Activated naive CD8-positive, alpha-beta T cell treated with anti-CD3 and anti-CD28 coated beads, Interleukin-2, amount 10 ng/mL, durations not matched to agents 7 days and 5 days (primary cell): ENCODE measurements at places on chromosomes 12 and 14. TPM values are rescaled to one million over a fixed set of nuclear protein-coding genes. Genes with fewer than 3 reads are reported as not detected.

DNA sequence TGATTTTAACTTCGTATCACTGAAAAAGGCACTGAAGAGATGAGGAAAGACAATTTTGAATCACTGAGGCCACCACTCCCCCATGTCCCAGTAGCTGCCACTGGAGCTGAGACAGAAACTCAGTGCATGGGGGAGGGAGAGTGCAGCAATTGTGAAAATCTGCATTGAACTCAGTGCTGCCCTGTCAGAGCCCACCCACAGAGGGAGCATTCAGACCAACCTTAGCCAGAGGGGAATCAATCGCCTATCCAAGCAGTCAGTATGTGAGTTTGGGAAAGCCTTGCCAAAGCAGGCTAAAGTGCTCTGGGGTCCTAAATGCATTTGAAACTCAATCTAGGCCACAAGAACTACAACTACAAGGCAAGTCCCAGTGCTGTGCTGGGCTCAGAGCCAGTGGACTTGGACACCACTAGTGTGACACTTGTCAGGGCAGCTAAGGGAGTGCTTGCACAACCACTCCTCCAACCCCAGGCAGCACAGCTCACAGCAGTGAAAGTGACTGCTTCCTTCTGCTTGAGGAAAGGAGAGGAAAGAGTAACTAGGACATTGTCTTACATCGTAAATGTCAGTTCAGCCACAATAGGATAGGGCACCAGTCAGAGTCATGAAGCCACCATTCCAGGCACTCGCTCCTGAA lies 13.3 kb downstream of the RNASE3 start:
- DNase-seq = no peak

DNA sequence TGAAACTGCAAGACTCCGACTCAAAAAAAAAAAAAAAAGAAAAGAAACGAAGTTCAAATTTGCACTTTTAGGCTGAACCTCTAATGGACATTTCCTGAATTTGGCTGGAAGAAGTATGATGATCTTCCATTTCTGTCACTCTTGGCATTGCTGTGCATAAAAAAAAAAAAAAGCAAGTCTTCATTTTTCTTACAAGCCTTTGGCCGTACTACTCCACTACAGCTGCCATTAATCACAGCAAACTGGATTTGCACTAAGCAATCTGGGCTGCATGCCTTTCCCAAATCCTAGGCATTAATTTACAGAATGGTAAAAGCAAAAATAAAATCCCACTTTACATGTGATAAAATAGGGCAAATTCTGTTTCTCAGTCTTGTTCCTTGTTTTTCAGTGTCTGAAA lies 7.1 kb downstream of the CSRP2 start:
- DNase-seq = no peak

DNA sequence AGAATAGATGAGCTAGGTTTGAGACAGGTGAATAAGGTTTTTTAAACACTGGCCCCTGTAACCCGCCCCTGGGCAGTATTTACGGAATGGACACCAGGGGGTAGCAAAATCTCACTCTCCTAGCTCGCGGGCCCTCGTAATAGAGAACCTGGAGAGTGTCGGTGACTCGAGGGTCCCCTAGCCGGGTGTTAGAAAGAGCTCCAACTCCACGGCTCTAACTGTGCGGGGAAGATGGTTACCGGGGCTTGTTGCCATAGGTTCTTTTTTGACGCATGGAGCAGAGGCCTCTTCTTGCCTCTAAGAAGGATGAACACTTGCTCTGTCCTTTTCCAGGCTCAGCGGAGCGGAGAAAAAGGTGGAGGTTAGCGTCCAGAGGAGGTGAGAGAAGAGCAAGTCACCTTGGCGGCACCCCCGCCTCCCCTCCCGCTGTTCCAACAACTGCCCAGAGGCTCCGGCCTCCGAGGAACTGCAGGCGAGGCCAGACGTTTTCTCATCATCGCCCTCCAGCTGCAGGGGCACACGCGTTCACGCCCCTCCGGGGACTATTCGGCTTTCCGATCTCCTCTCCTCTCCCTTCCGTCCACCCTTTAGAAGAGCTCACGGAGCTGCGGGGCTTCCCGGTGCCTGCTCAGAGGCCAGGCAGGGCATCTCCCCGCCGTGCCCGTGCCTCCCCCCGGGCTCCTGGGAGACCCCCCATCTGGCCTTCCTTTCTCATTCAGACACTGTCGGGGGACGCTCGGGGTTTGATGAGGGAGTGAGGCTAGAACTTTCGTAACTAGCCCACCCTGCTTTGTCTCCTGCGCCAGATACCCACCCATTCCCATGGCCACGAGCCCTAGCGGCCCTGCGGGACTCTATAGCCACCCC lies 1.4 kb upstream of the ARHGEF40 start:
- DNase-seq = peak; percentile 45

DNA sequence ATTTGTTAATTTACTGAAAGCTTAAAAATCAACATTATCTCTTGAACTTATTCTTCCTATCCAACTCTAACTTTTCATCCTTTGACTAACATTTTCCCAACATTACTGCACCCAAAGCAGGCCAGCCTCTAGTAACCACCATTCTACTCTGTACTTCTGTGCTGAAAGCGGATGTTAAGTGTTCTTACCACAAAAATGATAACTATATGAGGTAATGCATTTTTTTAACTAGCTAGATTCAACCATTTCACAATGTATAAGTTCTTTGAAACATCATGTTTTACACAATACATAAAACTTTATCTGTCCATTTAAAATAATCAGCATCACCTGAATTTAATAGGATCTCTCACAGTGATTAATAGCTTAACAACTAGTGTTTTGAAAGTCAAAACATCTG lies 468.5 kb upstream of the MGAT4C start:
- no peak for DNase-seq

DNA sequence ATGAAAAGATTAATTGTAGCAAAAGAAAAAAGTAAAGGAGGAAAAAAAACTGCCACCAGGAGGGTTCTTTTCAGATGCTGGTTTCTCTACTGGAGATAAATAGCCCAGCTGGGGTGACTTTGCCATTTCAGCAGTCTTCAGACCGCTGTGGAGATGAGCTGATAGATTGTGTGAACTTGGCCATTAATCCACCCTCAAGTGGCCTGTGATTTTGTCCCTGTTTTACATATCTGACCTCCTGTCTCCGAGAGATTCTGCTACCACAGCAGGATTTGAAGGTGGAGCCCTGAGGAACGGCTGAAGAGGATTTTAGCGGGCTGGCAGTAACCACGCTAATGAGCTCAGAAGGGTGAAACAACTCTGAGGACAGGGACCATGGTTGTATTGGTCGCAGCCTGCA lies 72.7 kb downstream of the WSCD2 start:
- DNase-seq = no peak

DNA sequence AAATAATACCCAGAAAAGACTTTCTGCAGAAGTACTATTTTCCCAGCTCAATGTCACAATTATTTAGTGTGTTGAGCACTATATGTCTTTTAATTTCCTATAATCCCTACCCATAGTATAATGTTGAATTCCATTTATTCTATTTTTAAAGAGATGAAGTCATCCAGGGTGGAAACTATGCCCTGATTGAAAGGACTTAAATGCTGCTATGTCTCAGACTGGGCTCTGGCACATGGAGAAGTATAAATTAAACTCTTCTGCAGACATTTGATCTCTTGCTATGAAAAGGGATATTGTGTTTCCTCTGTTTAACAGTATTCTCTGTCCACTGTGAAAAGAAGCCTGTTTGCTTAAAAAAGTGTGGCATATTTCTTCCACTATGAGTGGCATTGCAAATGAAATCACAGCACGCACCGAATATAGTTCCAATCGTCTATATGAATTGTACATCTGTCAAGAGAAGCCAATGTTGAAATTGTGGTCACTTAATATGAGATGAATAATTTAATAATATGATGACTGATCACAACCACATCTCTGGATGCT lies 192.3 kb downstream of the BCAT1 start:
- DNase-seq = no peak

GRCh38 chr12:57811028-57811755 lies 7.3 kb downstream of the AVIL start:
- DNase-seq = no peak

- no peak for DNase-seq
Measured at GRCh38 chr12:49783917-49784676, 42.7 kb downstream of the TMBIM6 start.

- DNase-seq = no peak
Measured at GRCh38 chr12:26286186-26286585, 90.8 kb downstream of the SSPN start.

DNA sequence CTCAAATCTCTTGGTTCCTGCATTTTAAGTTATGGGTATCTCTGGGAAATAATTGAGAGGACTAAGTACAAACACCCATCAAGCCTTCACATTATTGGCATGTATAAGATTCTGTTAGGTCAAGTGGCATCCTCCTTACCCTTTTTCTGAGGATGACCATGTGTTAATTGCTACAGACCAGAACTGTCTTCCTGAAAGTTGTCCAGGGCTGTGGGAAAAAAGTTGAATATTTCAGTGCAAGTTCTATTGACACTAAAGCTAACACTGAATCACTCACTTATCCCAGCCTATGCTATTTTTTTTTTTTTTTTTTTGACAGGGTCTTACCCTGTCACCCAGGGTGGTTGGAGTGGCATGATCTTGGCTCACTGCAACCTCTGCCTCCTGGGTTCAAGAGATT lies 130.1 kb upstream of the HIF1A start:
- DNase-seq = no peak

DNA sequence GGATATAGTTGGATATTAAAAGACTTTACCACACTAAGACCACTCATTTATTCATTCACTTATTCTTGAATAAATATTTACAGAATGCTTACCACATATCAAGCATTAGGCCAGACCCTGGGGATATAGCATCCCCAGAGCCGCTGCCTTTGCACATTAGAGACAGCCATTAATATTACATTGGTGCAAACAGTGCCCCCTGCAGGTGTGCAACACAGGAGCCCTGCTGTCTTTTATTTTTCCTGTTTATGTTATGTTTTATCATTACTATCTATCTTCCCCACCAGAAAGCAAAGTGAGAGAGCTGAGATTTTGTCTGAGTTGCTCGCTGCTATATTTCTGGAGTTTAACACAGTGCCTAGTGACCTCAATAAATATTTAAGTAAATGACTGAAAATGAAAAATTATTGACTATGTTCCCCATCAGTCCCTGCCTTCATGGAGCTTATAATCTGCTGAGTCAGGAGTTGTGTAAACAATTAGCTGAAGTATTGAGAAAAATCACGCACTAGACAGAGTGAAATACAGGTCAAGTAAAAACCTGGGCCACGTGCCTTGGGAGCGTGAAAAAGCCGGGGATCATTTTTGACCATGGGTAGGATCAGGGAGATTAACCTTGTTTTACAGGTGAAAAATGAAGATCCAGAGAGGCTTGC lies 301.6 kb downstream of the PCNX1 start:
- no peak for DNase-seq

GRCh38 chr12:101878243-101878821 lies 952 bp downstream of the DRAM1 start:
- no peak for DNase-seq

- DNase-seq = no peak
Measured at GRCh38 chr12:50538182-50538581, 33.4 kb downstream of the DIP2B start.

- no peak for DNase-seq
Measured at GRCh38 chr12:42426746-42427145, 100.8 kb downstream of the PPHLN1 start.

- no peak for DNase-seq
Measured at GRCh38 chr12:6340032-6340638, 1.7 kb downstream of the TNFRSF1A start.

- no peak for DNase-seq
Measured at GRCh38 chr12:118984161-118984943, 3.0 kb downstream of the SRRM4 start.

GRCh38 chr12:101891462-101891971 lies 14.1 kb downstream of the DRAM1 start:
- DNase-seq = no peak

The LRRC10 gene
- total RNA-seq = not detected

The MYF6 gene
- not detected for total RNA-seq

The SLCO1B1 gene
- not detected for total RNA-seq

The GPR137C gene
- total RNA-seq = 0.47 TPM

The EIF2S3B gene
- total RNA-seq = 0.89 TPM

The POTEG gene
- total RNA-seq = not detected
